ENCODE measurements at places on chromosomes 11 and 22. TPM values are rescaled to one million over a fixed set of nuclear protein-coding genes. Genes with fewer than 3 reads are reported as not detected.

GRCh38 chr11:45078236-45079074 is 68.0 kb upstream of the PRDM11 start:
- DNase-seq = no peak
- no peak overlapping the region for H3K27ac ChIP-seq
- peaks cover 14% of the 10 kb centered on the region for H3K4me1 ChIP-seq
- no peaks in the 10 kb centered on the region for H3K27me3 ChIP-seq
- H3K4me3 ChIP-seq = no peak overlapping the region

GRCh38 chr22:46576556-46577367 is 39.3 kb upstream of the CELSR1 start:
- H3K27me3 ChIP-seq = peaks cover 12% of the 10 kb centered on the region
- H3K27ac ChIP-seq = no peak overlapping the region
- peak overlapping the region; percentile 67 for H3K4me3 ChIP-seq
- peak; percentile 75 for DNase-seq

DNA sequence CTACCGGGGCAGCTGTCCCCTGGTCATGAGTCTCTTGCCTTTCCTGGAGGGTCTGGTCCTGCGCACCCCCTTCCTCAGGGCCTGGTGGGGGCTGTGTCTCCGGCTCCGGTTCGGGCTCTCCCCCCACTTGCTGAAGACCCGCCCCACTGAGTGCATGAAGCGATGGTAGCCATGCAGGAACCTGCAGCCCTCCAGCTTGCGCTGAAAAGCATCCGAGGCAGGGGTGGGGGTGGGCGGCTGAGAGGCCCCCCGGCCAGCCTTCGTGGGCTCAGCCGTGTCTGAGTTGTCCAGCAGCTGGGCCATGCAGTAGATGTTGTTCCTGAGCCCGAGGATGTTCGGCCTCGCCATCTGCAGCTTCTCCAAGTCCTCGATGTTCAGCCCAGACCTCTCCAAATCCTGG is 2.8 kb downstream of the OSM start:
- no peak overlapping the region for H3K27ac ChIP-seq
- H3K36me3 ChIP-seq = no peaks in the 10 kb centered on the region
- no peaks in the 10 kb centered on the region for H3K4me1 ChIP-seq
- DNase-seq = no peak
- no peaks in the 10 kb centered on the region for H3K27me3 ChIP-seq

DNA sequence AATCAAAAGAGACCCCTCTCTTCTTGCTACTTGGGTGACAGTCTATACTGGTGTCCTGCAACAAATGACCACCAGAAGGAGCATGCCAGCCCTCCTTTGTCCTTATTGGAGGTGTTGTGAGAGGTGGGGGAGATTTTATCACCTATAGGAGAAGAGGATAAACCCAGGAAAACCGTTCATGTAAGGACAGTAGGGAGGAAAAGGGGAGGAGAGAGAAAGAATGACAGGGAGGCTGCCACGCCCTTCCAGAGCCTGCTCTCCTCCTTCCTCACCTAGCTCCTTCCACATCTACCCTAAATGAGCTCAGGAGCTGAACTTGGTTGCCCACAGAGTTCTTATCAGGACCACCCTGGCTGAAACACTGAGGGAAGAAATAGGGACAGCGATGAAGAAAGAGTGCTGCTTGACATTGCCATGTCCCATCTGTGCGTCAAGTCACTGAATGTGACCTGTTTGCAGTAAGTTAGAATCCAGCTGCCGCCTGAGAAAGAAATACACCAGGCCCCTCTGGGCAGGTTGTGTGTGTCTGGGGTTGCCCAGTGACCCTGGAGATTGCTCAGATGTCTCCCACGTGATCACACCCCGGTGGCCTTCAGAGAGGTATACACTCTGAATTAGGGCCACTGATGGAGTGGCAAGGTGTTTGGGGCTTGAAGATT is 40.4 kb upstream of the ETS1 start:
- no peak overlapping the region for H3K4me3 ChIP-seq
- DNase-seq = peak; percentile 39
- H3K36me3 ChIP-seq = no peaks in the 10 kb centered on the region
- no peak overlapping the region for H3K27ac ChIP-seq
- H3K4me1 ChIP-seq = peaks cover 21% of the 10 kb centered on the region

GRCh38 chr11:19853016-19853415 is 140.4 kb downstream of the NAV2 start:
- H3K4me1 ChIP-seq = peaks cover 21% of the 10 kb centered on the region
- H3K36me3 ChIP-seq = no peaks in the 10 kb centered on the region
- H3K27me3 ChIP-seq = no peaks in the 10 kb centered on the region
- no peak overlapping the region for H3K27ac ChIP-seq

- no peaks in the 10 kb centered on the region for H3K36me3 ChIP-seq
- H3K27ac ChIP-seq = no peak overlapping the region
- no peak for DNase-seq
- no peak overlapping the region for H3K4me3 ChIP-seq
- H3K27me3 ChIP-seq = no peaks in the 10 kb centered on the region
Measured at GRCh38 chr11:112368381-112368780, 107.7 kb upstream of the PLET1 start.

GRCh38 chr11:134363161-134363560 is 31.4 kb downstream of the GLB1L2 start:
- H3K4me1 ChIP-seq = no peaks in the 10 kb centered on the region
- no peaks in the 10 kb centered on the region for H3K36me3 ChIP-seq
- no peak for DNase-seq
- no peak overlapping the region for H3K27ac ChIP-seq
- H3K27me3 ChIP-seq = 0 out of 2 replicates have a peak, but pooled peaks cover 3% of the 10 kb centered on the region

GRCh38 chr11:89633135-89633705 is 76.9 kb upstream of the TRIM77 start:
- no peak overlapping the region for H3K27ac ChIP-seq
- no peak for DNase-seq

DNA sequence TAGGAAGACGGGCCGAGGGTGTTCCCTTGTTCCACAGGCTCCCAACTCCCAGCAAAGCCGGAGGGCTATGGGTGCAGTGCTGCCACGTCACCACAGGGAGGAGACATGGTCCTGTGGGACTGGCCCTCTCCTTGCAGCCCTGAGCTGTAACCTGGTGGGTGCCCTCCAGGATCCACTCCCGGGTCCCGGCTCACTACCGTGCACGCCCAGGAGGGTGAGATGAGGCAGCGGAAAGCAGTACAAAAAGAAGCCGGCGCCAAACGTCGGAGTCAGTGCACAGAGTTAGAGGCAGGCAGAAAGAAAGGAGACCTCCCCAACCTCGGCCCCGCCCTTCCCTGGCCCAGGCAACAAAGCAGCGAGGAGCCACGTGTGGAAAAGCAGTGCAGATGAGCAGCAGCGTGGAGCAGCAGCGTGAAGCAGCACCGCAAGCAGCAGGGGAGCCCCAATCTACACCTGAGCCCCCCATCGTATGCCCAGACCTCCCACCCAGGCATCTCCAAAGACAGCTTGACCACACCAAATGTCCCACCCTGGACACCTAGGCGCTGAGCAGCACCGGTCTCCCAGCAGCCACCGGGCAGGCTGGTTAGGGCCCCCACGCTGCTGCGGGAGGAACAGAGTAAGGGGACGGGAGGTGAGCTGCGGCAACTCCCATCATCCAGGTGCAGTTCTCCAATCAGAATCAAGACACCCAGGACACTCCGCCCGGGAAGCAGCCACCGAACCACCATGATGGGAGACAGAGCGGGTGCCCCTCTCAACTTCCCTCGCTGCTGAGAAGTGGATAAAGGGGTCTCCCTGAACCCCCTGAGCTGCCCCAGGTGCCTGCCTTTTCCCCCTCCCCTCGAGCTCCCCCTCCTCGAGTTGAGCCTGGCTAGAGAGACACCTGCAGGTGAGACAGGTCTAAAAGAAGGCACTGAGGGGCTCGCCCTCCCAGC is 28.8 kb downstream of the IGSF9B start:
- H3K4me1 ChIP-seq = no peaks in the 10 kb centered on the region
- H3K36me3 ChIP-seq = peaks cover 12% of the 10 kb centered on the region
- H3K27me3 ChIP-seq = no peaks in the 10 kb centered on the region
- H3K4me3 ChIP-seq = no peak overlapping the region

GRCh38 chr11:7509966-7510365 is 3.8 kb upstream of the PPFIBP2 start:
- no peaks in the 10 kb centered on the region for H3K36me3 ChIP-seq
- no peak overlapping the region for H3K4me3 ChIP-seq
- DNase-seq = no peak
- H3K27ac ChIP-seq = no peak overlapping the region
- H3K4me1 ChIP-seq = peaks cover 25% of the 10 kb centered on the region

DNA sequence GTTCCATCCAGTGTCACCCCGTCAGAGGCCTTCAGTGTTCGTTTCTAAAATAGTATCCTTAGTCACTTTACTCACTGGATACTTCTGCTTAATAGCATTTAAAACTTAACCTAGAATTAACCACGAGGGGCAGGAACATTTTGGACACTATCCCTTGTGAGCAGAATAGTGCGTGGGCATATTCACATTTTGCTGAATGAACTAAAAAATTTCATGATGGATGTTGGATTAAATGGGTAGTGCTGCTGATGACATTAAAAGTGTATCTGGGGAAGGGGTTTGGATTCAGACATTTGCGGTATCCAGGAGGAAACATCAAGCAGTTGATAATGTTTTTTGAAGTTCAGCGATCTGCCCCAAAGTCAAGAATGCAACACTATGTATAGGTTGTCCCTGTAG is 750 bp upstream of the NAT10 start:
- H3K4me3 ChIP-seq = peak overlapping the region; percentile 77
- DNase-seq = no peak
- H3K4me1 ChIP-seq = 0 out of 2 replicates have a peak, but pooled peaks cover 5% of the 10 kb centered on the region
- peak overlapping the region; percentile 97 for H3K27ac ChIP-seq
- no peaks in the 10 kb centered on the region for H3K27me3 ChIP-seq
- peaks cover 38% of the 10 kb centered on the region for H3K36me3 ChIP-seq

- H3K4me1 ChIP-seq = peaks cover 12% of the 10 kb centered on the region
- no peak for DNase-seq
- H3K27ac ChIP-seq = no peak overlapping the region
- H3K36me3 ChIP-seq = no peaks in the 10 kb centered on the region
Measured at GRCh38 chr11:4699697-4700435, 2.2 kb upstream of the OR51E2 start.

- no peaks in the 10 kb centered on the region for H3K27me3 ChIP-seq
- H3K4me3 ChIP-seq = no peak overlapping the region
- H3K4me1 ChIP-seq = no peaks in the 10 kb centered on the region
- H3K36me3 ChIP-seq = no peaks in the 10 kb centered on the region
- no peak for DNase-seq
Measured at GRCh38 chr11:60703374-60703773, 4.0 kb downstream of the MS4A8 start.

DNA sequence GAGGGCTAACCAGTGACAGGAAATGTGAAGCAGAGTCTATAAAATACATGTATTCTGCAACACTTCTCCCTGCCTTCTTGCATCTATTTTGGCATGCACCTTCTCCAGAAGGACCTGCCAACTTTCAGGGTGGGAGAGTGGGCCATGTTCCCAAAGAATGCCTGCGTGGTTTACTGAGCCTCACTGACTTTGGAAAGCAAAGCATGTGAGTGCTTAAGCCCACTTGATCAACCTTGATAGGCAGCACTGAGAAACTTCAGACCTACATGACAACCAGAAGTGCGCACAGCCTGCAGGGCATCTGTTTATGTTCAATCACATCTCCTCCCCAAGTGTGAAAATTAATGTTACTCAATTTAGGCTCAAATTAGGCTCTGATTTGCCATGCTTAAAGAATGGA is 69.2 kb downstream of the AMOTL1 start:
- DNase-seq = no peak
- no peak overlapping the region for H3K4me3 ChIP-seq
- H3K4me1 ChIP-seq = no peaks in the 10 kb centered on the region
- H3K36me3 ChIP-seq = no peaks in the 10 kb centered on the region

DNA sequence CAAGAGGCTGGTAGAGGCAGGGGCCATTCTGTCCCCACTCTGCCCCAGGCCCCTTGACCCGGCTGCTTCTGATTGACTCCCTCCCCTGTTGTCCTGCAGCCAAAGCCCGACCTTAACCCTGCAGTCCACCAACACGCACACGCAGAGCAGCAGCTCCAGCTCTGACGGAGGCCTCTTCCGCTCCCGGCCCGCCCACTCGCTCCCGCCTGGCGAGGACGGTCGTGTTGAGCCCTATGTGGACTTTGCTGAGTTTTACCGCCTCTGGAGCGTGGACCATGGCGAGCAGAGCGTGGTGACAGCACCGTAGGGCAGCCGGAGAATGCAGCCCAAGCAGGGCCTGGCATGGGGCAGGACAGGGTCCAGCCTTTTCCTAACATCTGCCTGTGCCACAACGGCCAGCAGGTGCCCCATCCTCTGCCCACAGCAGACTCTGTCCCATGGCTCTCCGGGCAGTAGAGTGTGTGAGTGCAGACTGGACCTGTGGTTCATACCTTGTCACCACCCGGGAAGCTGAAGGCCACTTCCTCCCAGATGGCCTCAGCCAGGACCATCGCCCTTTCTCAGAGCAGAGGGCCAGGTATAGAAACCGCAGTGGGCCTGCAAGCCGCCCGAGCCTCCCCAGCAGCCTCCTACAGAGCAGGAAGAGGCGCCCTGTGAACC is 26.8 kb upstream of the MGAT3 start:
- H3K27me3 ChIP-seq = no peaks in the 10 kb centered on the region
- peak overlapping the region; percentile 84 for H3K27ac ChIP-seq
- DNase-seq = no peak
- no peaks in the 10 kb centered on the region for H3K36me3 ChIP-seq

- no peaks in the 10 kb centered on the region for H3K36me3 ChIP-seq
- H3K4me3 ChIP-seq = peak overlapping the region; percentile 97
- no peaks in the 10 kb centered on the region for H3K27me3 ChIP-seq
- no peak for DNase-seq
- H3K4me1 ChIP-seq = peaks cover 27% of the 10 kb centered on the region
- H3K27ac ChIP-seq = peak overlapping the region; percentile 99
Measured at GRCh38 chr22:23786261-23786710, 480 bp upstream of the SMARCB1 start.

DNA sequence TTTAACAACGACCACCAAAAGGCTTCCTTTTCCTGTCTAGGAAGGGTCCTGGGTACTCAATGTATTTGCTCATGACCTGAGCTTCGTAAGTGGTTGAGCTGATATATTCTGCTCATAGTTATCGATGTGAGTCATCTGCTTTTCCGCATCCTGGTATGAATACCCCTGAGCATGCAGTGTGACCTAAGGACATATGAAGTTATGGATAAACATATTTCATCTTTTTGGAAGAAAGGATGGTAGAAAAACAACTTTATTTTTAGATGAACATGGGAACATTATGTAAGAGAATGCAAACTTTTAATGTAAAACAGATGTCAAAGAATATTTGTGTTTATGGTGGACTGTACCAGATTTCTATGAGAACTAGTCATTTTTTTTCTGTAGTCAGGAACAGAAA is 28.4 kb downstream of the TRPC6 start:
- H3K27ac ChIP-seq = no peak overlapping the region
- H3K36me3 ChIP-seq = no peaks in the 10 kb centered on the region
- H3K4me1 ChIP-seq = no peaks in the 10 kb centered on the region

- H3K4me3 ChIP-seq = no peak overlapping the region
- H3K36me3 ChIP-seq = no peaks in the 10 kb centered on the region
- H3K4me1 ChIP-seq = peaks cover 15% of the 10 kb centered on the region
- DNase-seq = no peak
- H3K27ac ChIP-seq = no peak overlapping the region
Measured at GRCh38 chr11:120216426-120217102, 5.7 kb downstream of the OAF start.

Gene P2RX3
- not detected for total RNA-seq

Gene DEUP1
- total RNA-seq = 0.63 TPM

Gene SLC22A8
- total RNA-seq = not detected

Gene P2RX6
- not detected for total RNA-seq

Data from GM23338 (cell line).